ENCODE measurements at places on chromosomes 3 and 15.

GRCh38 chr3:144586382-144586781 lies 614.8 kb downstream of the DIPK2A start:
- DNase-seq: no peak

GRCh38 chr3:125957674-125958510 lies 11.1 kb upstream of the ROPN1B start:
- DNase-seq: no peak

GRCh38 chr3:20576228-20576627 lies 390.2 kb upstream of the SGO1 start:
- DNase-seq: no peak

DNA sequence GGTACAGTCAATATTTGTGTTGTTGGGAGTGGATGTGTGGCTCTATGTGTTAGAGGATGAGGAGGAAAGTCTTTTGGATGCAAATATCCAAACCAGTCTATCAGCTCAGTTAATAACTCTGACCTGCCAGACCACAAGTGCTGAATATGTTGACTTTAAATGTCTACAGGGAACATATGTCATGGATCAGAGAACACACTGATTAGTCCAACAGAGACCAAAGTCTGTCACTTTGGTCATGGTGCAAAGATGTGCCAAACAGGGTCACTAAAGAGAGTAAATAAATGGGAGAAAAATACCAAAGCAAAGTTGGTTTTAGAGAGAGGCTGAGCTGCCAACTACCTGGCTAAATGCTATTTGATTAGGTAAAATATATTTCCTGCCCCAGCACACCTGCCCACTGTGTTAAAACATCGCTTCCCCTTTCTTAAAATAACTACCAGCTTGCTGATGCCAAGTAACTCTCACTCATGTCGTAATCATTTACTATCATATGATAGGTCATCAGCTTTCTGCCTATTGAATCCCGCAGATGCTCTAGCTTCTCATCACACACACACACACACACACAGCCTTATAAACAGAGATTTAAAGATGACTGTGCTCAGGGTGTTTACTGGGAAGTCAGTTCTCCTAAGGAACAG lies 173.3 kb downstream of the PDZRN3 start:
- DNase-seq: no peak

- DNase-seq: no peak
These were observed 79.4 kb downstream of the COL6A5 start for GRCh38 chr3:130424837-130425236.

Measured in DMS79 treated with DMSO at 0.1 percent for 48 hours (cell line).